Amygdala (tissue), 56 donors: ENCODE measurements at places on chromosomes 4 and X.

GRCh38 chr4:107243141-107243781, 207.1 kb upstream of the DKK2 start:
- no peak for DNase-seq

DNA sequence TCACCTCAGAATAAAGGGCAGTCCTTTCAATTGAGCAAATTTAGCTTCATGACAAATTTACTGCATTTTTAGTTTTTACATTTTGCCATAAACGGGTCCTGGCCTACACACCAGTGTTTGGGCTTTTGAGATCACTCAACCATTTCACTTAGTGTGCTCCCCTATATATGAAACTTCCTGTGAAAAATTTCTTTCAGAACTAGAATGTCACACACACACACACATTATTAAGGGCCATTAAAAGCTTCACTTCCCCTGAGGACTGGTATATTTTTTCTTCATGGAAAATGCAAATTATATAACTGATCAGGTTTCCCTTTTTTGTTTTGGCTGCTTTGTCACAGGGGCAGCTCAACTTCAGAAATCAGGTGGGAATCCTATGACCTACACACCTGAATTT, 206.5 kb downstream of the ENOX2 start:
- no peak for DNase-seq

DNA sequence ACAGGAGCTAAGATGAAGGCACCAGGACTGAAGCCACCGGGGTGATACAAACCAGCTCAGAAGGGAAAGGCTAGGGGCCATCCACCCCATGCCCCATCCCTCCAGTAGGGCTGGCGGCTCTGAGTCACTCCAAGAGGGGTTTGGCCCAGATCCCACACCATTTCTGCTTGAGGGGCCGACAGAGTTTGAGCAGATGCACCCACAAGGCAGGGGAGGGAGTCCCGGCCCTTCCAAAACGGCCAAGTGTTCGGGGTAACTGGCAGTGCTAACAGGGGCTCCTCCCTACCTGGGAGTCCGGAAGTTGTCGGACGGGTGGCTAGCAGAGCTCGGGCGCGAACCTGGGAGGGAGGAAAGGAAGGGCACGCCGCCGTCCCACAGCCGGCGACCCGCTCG, 412 bp downstream of the SLC10A3 start:
- no peak for DNase-seq

DNA sequence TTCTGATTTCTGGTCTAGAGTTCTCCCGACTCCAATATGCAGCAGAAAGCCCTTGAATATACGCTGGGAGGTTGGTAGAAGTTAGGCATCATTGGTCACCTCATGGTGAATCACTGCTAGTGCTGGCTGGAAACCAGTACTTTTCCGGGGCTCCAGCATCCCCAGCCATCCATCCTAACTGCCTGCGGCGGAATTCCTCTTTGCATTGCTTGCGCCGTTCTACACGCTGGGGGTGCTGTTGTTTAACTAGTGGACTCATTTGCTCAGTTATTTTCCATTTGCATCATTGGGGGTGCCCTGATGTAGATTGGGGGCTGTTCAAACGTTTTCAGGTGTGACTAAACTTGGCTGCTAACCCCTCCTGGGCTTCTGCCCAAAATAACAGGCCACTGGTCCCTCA, 23.3 kb upstream of the GPR50 start:
- peak; percentile 0 for DNase-seq

- DNase-seq: no peak
These were observed 23.4 kb upstream of the ENPEP start for GRCh38 chr4:110452546-110452945.

DNA sequence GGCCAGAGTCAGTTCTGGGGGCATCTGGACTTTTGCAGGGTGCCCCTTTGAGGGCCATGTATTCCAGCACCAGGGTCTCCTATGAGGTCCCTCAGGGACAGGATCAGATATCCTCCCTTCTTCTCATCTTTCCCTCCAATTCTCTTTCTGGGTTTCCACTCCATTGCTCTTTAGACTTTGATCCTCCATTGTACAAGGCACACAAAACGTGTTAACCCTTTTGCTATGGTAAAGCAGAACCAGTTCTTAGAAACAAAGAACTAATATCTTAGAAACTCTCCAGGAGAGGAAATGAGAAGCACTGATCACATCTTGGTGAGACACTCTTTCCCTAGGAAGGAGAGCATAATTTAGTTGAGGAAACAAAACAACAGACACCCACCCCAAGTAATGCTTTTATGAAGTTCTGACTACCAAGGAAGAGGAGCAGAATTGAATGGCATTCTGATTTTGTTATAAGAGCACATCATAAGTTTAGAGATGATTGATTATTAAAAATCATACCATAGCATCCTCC, 200.7 kb upstream of the NPY2R start:
- DNase-seq: no peak

DNA sequence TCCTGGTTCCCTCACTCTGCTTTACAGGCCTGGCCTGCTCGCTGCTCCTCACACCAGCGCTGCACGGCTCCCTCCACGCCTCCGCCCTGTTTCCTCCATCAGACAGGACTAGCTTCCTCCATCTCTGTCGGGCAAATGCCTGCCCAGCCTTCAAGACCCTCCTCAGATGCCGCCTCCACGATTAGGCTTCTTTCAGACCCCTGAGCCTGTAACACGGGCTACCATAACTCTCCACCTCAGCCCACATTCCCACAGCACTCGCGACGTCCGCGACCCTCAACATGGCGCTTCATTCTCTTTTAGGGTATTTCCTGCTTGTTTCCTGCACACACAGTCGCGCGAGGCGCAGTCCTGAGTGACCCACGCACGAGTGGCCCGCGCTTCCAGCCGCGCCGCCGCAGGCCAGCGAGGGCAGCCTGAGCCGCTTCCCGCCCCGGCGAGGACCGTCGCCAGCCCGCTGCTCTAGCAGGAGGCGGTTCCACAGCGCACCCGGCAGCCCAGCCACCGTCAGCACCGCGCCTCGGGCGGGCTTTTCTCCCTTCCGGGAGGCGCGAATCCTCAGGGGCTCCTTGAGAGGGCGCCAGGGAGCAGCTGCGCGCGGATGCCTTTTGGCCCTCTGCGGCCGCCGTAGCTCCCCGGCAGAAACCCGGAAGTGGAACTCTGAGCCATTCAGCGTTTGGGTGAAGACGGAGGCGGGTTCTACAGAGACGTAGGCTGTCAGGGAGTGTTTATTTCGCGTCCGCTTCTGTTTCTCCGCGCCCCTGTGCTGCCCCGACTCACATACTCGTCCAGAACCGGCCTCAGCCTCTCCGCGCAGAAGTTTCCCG, at the start of gene FRG1:
TSS of gene FRG1 (plus strand) at position 695 of the 827 bp plus-strand sequence. CDS start 138 bp downstream, outside the sequence.
- no peak for DNase-seq
